ENCODE measurements at places on chromosomes 5 and 9.

DNA sequence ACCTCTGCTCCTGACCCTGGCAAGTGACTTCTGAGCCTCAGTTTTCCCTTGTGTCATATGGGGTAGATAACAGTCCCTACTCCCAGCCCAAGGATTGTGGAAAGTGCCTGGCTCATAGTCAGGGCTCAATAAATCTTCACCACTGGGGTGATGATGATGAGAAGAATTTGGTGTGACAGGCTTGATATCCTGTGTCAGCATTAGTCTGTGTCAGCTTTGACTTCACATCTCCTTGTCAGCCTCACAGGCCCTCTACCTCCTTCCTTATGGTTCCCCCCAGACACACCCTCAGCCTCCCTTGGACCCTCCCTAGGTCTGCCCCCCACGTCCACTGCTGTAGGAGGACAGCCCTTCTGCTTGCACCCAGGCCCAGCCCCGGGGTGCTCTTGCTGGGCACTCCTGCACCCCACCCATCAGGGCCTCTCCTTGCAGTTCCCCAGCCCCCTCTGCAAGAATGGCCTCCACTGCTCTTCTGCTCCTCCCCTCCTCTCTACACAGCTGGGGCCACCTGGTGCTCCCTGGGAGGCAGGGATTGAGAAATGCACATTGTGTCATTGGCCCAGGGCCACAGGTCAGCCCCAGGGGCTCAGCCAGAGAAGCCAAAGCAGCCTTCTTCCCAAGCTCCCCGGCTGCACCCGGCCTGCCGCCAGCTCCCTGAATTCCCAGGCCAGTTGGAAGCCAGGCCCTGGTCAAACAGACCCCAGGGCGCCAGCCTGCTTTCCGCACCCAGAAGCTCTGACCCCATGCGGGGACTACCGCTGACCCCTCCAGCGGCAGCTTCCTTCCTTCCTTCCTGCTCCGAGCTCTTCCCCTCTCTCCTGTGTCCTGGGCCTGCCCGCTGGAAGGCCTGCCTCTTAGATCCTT lies 7.7 kb downstream of the FGFR4 start:
- DNase-seq = no peak

GRCh38 chr9:122016744-122017143 lies 76.4 kb downstream of the TTLL11 start:
- DNase-seq = no peak

DNA sequence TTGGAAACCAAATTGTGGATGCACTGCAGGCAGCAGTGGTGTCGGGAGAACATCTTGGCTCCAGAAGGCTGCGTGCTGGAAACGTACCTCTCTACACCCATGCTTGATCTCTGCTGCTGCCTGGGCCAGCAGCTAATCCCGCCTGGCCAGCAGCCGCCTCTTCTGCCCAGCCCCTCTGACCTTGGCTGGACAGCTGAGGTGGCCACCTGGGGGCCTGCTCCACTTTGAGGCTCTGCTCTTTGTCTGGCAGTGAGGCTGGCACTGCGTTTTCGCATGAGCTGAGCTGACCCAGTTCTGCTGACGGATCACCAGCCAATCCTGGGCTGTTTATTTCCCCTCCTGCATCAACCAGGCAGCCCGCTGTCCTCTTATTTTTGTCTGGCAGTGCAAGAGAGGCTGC lies 154.9 kb downstream of the TENT4A start:
- DNase-seq = no peak

- DNase-seq = no peak
Observed at GRCh38 chr5:84091127-84091799, 293.4 kb downstream of the EDIL3 start.

DNA sequence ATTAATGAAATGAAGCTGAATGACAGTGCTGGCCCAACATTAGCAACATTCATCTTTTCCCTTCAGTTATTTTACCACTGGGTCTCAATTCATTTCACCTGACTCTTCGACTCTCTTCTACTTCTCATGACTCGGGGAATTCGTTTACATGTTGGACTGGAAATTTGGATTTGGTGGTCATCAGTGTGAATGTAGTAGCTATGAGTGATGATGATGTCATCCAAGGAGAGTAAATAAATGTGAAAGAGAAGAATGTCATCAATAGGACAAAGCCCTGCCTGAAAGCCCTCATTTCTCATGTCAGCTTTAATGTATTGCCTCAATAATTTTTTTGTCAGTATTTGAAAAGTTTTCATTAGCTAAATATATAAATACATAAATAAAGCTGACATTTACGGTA lies 21.9 kb upstream of the CFAP95 start:
- DNase-seq = no peak

DNA sequence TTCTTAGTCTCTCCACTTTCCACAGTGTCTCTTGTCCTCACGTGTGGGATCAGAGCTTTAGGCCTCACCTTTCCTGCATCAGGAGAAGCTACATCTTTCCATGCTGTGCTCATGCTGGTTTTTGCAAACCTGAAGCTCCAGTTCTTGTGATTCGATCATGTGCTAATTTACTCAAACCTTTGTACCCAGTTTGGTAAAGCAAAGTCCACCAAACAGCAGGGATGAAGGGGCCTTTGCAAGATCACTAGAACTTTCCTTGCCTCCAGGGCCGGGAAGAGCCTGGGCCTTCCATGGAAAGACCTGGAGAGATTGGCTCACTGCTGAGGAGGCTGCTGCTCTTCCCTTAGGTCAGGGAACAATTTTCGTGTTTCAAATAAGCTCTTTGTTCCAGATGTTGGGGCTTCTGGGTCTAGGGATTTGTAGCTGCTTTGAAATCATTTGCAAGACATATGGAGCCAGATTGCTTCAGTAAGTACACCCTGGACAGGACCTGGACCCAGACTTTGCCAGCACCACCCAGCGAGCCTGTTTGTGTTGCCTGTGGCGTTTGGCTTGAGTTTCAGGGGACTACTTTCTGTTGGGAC lies 18.7 kb upstream of the SPATA31E1 start:
- no peak for DNase-seq

- DNase-seq = no peak
Observed at GRCh38 chr9:16867576-16868311, 2.7 kb downstream of the BNC2 start.

GRCh38 chr5:80503641-80504040 lies 15.7 kb downstream of the FAM151B start:
- no peak for DNase-seq

DNA sequence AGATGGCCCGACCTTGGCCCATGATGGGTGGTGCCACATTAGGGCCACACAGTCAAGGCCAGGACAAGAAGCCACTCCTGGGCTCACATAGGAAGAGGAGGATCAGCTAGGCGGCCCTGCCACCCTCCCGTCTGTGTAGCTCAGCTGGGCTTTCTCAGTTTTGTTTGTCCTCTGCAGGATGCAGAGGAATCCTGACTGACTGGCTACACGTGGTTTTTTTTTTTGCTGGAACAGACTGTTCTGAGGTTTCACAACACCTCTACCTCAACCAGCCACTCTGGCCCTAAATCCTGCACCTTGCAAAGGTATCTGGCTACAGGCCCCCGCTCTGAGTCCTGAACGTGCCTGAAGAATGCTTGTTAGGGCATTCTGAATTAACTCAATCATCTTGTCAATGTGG lies 88.3 kb upstream of the MSX2 start:
- no peak for DNase-seq

Data from breast epithelium (tissue), 4 donors.